ENCODE measurements at places on chromosomes 13 and 19. TPM values are rescaled to one million over a fixed set of nuclear protein-coding genes. Genes with fewer than 3 reads are reported as not detected.

Gene PALM
- total RNA-seq, result 14.1 TPM

Gene VSIG10L
- 1.9 TPM for total RNA-seq

Gene SPIB
- 45.7 TPM for total RNA-seq

Gene C2CD4C
- 0.79 TPM for total RNA-seq

Gene C1QTNF9
- not detected for total RNA-seq

Gene DCT
- total RNA-seq, result not detected

Gene ATP8A2
- 0.55 TPM for total RNA-seq

Gene CYP2A7
- total RNA-seq, result not detected

Gene OVOL3
- not detected for total RNA-seq

Gene BEST2
- total RNA-seq, result 121 TPM

Gene BRSK1
- 1.4 TPM for total RNA-seq

Gene C19orf38
- 0.79 TPM for total RNA-seq

Gene RXFP2
- not detected for total RNA-seq

Gene DAND5
- total RNA-seq, result not detected

Gene CPAMD8
- total RNA-seq, result 1.4 TPM

Gene CTXN1
- 29.7 TPM for total RNA-seq
